ENCODE measurements at places on chromosomes 5 and 9.

DNA sequence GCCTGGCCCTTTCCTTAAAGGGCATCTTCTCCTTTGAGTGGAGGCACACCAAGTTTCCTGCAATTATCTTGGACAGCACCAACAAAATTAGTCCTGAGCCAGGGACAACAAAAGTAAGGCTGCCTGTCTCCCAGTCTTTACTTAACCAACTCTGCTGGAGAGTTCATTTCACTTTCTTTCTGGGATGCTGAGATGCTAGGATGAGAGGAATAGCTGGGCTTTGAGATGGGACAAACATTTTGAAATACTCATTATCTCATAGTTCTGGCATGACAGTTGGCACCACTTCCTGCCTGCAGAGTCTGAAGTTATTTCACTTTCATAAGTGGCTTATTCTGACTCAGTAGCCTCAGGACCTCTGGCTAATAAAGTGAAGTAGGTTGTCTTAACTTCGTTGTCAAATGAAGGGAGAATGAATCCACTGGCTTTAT is 157.0 kb downstream of the C9orf152 start:
- no peak for DNase-seq

DNA sequence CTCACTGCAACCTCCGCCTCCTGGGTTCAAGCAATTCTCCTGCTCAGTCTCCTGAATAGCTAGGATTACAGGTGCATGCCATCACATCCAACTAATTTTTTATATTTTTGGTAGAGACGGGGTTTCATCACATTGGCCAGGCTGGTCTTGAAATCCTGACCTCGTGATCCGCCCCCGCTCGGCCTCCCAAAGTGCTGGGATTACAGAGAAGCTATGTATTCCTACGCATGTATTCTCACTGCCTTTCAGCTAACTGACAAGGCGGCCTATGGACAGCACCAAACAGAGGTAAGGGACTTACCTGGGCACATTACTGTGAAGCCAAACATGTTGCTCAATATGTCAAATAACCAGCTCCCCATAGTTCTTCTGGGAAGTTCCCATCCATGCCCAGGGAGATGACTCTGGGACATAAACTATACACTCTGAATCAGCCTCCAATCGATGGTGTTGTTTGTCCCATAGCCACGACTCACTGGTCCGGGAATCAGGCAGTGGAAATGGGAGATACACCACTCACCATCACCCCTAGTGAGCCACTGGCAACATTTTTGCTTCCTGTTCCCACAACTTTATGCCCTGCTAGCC is 114.6 kb downstream of the SYK start:
- no peak for DNase-seq

DNA sequence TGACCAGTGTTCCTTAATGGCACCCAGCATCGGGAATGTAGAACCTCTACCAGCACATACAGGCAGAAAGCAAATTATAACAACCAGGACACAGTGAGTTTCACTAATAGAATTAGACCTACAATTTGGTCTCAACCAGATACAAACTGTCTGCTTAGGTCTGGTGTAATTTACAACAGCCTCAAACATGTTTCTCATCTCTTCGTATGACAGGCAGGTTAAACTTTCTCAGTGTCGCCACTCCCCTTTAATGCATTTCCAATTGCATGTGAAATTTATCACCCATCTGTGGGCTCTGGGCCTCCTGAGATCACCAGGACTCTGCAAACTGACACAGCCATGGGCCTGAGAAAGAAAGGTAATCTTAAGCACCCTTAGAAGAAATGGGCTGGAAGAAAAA is 218.7 kb downstream of the DCP2 start:
- DNase-seq: no peak

DNA sequence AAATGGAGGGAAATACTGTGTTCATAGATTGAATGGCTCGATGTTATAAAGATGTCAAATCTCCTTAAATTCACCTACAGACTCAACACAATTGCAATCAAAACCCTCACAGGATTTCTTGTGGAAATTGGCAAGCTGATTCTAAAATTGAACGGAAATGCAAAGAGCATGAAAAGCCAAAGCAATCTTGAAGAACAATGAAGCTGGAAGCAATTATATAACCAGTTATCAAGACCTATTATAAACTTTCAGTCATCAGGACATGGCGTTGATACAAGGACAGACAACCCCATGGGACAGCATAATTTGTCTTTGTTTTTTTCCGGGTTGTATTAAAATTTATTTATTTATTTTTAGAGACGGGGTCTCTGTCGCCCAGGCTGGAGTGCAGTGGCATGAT is 53.5 kb upstream of the OTULINL start:
- DNase-seq: no peak

DNA sequence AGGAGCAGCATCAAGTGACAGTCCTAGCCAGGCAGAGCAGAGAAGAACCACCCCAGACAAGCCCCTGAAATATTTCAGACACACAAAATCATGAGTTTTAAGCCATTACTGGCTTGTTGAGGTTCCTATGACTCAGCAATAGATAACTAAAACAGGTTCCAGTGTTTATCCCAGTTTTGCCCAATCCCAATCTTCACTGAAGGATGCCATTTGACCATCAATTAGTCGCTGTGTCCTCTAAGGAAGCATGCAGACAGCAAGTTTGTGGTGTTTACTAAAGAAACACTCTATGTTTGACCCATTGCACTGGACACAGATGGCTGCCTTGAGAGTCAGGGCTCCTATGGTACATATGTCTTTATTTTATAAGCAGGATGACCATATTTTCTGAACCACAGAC is 186.7 kb downstream of the SYK start:
- DNase-seq: no peak

- no peak for DNase-seq
Measured at GRCh38 chr5:6701491-6701890, 11.7 kb upstream of the TENT4A start.

DNA sequence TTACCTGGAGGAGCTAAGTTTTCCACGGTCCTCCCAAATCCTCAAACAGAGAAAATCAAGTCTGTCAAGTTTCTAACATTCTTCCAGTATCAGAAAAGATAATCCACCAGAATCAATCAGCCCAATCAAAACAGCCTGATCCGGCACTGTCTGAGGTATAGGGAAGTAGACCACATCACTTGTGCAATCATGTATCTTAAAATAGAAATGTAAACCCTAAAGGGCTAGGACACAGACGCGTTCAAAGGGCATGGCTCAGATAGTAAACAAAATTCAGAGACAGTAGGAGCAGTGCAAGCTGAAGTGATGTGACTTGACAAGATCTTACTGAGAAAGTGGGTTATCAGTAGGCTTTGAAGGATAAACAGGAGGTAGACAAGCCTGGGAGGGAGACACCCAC is 252.4 kb upstream of the DAPK1 start:
- DNase-seq: no peak

DNA sequence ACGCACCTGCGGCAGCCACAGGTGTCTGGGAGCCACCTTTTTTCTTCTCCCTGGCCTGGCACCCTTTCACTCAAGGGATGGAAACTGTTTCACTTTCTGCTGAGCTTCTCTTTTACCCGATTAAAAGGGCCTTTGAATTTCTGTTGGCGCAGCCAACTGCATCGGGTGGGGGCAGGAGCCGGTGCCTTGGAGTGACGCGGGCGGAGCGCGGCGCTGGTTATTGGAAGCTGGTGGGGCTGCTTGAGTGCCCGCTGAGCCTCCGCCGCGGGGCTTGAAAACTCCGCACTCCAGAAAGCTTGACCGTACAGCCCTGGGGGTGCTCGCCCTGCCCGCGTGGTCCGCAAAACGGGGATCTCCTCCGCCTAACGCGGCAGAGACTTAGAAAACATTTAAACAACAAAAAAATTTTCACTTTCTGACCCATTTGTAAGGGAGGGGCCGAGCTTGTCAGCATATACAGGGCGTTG is 52.0 kb upstream of the TJP2 start:
- peak; percentile 5 for DNase-seq

DNA sequence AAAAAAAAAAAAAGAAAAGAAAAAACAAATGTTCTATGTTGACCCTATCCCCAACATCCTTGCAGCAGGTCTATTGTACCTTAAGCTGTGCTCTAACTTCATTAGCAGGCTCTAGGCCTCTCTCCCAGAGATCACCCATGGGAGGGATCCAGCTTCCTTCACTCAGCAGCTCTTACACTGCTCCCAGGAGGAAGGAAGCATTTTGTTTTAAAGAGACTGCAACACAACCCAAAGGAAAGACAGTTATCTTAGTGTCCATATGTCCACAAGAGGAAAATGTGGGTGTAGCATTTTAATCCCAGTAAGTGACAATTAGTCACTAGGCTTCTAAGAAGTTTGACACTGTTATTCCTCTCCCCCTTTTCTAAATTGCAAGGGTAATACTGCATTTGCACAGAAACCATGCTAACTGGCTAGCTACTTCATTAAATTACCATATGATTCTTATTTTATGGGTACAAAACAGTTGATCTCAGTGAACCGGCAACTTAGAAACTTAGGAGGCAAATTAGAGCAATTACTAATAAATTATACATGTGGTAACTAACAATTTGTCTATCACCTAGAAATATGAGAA is 58.8 kb downstream of the MARCHF3 start:
- no peak for DNase-seq

DNA sequence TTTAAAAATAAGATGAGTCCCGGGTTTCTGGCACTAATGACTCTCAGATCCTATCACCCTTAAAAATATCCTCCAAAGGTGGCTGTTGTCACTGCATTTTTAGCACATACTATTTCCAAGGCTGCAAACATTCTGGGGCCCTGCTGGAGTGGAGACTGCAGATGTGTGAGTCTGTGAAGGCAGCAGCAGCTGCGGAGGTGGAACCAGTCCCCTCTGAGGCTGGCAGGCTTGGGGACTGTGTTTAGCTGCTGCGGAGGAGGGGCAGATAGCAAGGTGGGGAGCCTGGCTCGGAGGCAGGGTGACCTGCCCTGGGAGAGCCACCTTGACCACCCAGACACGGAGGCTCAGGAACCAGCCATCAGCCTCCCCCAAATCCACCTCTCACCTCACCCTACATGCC is 77.0 kb downstream of the C5orf15 start:
- DNase-seq: no peak

GRCh38 chr5:38370358-38371100 is 112.2 kb downstream of the EGFLAM start:
- no peak for DNase-seq

GRCh38 chr5:156552855-156553358 is 225.9 kb downstream of the SGCD start:
- DNase-seq: no peak

GRCh38 chr5:171646102-171647042 is 139.2 kb upstream of the SMIM23 start:
- no peak for DNase-seq

- no peak for DNase-seq
Measured at GRCh38 chr5:18375641-18376040, 741.4 kb downstream of the TAF11L14 start.

GRCh38 chr5:153318556-153318955 is 171.9 kb upstream of the GRIA1 start:
- DNase-seq: no peak

DNA sequence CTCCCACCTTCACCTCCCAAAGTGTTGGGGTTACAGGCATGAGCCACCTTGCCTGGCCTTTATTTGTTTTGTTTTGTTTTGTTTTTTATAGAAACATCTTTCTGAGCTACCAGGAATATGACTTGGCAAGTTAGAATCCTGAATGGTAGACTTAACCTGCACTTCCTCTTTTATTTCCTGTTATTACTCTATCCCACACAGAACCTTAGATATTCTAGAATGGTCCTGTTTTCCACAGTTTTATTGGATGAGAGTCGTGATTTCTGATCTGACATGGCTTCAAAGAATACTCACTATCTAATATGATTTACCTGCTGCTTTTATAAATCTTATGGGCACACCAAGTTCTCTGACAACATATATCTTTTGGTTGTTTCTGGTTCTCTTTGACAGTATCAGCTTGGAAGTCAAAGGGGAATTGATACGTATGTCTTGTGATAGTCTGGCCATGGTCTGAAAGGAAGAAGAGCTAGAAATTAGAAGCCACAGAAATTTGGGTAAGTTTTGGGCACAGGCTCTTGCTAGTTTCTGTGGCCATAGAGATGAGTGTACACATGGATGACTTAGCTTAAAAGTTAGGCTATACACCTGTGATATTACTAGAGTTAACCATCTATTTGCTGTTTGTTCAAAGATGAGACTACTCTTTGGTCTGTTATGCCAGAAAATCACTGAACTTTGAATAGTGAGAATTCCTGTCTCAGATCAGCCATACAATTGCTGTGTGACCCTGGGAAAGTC is 4.7 kb upstream of the PANK3 start:
- no peak for DNase-seq

DNA sequence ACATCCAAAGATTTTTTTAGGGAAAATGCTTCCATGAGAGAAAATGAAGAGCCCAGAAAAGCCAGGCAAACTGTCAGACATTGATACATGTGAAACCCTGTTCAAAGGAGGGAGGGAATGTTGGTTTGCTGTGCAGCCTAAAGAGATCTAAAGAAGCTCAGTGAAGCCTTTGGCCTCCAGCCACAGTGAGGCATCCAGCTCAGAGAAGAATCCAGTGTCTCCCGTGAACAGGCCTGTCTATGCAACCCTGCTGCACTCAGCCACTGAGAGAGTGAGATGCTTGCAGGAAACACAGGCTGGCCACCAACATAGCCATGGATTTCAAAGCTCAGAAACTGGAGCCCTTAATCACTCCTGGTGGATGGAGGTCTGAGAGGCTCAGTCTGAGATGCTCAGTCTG is 171.4 kb upstream of the PLCXD3 start:
- no peak for DNase-seq

DNA sequence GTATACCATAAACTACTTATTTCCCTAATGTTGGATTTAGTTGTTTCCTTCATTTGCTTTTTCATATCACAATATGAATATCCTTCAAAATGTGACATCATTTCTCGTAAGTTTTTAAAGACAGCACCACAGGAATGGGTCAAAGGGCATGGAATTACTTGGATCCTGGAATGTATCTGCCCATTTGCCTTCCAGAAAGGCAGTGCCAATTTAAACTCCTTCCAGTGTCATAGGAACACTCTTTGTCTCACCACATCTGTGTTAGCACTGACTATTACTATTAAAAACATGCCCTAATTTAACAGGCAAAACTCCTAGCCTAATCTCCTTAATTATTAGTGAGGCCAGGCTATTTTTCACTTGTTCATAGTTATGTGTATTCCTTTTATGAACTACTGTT is 58.0 kb downstream of the SPTLC1 start:
- DNase-seq: no peak

- DNase-seq: no peak
Measured at GRCh38 chr5:177362292-177362609, 4.5 kb downstream of the RGS14 start.

GRCh38 chr5:151162776-151163175 is 5.2 kb upstream of the ANXA6 start:
- DNase-seq: no peak

All from NCI-H187 treated with DMSO at 0.1 percent for 48 hours (cell line).